Vagina (tissue), 2 donors: ENCODE measurements at places on chromosomes 1 and 21.

DNA sequence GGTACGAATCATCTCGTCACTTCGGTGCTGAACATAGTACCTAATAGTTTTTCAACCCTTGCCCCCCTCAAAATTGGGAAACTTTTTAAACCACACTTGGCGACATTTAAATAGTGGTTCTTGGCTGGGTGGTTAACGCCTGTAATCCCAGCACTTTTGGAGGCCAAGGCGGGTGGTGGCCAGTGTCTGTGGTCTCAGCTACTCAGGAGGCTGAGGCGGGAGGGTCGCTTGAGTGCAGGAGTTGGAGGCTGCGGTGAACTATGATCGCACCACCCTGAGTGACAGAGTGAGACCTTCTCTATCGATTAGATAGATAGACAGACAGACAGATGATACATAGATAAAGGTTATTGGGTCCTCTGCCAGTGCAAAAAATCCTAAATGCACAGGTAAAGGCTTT is 55.5 kb upstream of the RASAL2 start:
- DNase-seq, result no peak

DNA sequence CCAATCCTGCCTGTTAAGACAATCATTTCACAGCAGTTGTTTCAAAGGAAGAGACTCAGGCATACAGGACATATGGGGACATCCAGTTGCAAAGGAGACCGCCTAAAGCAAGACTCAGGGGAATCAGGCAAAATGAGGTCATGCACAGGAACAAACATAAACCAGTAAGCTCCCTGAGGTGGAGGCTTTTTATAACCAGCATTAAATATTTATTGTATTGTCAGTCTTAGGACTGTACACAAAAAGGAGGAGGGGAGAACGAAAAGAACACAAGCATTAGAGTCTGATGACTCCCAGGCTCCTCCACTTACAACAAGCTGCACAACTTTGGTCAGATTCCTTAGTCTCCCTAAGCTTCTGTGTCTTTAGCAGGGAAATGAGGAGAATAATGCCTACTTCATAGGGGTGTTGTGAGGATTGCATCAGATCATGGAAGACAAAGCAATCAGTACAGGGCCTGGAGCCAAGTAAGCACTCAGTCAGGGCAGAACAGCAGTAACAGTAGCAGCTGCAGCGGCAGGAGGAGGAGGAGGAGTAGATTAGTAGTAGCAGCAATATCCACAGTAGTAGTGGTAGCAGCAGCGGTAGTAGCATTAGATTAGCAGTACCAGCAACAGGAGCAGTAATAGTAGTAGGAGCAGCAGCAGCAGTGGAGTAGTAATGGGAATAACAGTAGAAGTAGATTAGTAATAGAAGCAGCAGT is 54.2 kb upstream of the SPATA6 start:
- DNase-seq, result no peak

DNA sequence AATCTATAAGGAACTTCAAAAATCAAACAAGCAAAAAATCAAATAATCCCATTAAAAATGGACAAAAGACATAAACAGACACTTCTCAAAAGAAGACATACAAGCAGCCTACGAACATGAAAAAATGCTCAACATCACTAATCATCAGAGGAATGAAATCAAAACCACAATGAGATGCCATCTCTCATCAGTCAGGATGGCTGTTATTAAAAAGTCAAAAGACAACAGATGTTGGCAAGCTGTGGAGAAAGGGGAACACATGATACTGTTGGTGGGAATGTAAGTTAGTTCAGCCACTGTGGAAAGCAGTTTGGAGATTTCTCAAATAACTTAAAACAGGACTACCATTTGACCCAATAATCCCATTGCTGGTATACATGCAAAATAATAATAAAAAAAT is 226.4 kb downstream of the S1PR1 start:
- no peak for DNase-seq

- no peak for DNase-seq
Measured at GRCh38 chr1:235933017-235933765, 66.5 kb upstream of the LYST start.

- DNase-seq, result no peak
Measured at GRCh38 chr1:104468282-104468681, 718.6 kb downstream of the AMY1C start.
